ENCODE measurements at places on chromosomes 6 and 20.

GRCh38 chr20:57396212-57396983, 5.2 kb downstream of the RBM38 start:
- DNase-seq, result no peak

DNA sequence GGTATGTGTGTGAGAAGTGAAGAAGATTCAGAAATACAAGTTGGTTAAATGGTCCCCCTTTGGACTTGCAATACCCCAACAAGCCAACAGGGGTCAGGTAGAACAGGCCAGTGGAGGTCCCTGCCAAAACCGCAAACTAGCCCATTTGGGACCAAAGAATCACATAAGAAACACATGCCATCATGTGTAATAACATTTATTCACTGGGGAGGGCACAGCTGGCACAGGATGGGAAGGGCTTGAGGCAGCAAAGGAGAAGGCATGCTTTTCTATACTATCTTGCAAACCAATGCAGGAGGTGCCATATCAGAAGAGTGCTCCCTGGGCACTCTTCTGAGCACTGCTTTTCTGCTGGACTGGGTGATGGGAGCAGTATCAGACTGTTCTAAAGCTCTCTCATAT, 116.1 kb upstream of the TRAF3IP2 start:
- DNase-seq, result no peak

- DNase-seq, result no peak
These were observed 575.7 kb upstream of the MARCKS start for GRCh38 chr6:113281431-113281830.

GRCh38 chr6:43454290-43454695, 1.1 kb downstream of the DLK2 start:
- peak; percentile 67 for DNase-seq

- no peak for DNase-seq
These were observed 6.5 kb upstream of the NCOA6 start for GRCh38 chr20:34831936-34832335.

DNA sequence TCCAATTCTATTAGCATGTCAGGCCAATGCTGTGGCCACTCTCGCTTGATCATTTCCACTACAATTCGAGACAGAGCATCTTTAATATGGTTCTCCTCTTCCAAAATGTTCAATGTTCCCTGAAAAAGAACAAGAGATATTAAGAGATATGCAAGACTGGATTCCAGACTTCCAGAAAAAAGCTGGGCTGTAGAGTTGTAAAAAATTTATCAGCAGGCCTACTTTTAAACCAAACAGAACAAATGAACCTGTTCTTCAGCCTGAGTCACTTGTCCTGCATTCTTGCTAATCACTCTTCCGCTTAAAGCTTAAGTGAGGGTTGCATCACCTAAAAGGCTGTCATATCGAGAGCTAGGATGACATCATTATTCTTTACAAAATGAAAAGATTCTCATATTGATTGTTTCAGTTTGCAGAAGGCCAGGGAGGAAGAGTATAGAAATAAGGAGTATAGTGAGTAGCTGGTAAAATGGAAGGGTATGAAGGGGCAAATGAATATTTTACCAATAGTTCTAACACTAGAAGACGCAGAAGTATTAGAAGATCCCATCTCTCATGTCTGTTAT, 4.9 kb downstream of the XPO5 start:
- DNase-seq, result no peak

DNA sequence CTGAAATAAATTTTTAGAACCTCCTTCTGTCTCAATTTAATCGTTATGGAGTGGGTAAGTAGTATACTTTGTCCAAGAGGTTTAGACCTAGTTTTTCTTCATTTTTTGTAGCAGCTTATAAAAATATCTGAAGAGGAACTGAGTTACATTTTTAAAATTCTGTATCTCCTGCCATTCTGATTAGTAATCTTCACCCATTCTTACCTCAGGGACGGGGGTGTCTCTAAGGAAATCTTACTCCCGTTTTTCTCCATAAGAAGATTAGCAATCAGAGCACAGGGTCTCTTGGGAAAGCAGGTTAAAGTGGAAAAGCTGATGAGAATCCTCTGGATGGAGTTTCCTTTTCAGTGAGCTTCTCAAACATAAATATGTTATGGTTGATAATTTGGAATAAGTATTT, 259.3 kb upstream of the FAM83B start:
- no peak for DNase-seq

DNA sequence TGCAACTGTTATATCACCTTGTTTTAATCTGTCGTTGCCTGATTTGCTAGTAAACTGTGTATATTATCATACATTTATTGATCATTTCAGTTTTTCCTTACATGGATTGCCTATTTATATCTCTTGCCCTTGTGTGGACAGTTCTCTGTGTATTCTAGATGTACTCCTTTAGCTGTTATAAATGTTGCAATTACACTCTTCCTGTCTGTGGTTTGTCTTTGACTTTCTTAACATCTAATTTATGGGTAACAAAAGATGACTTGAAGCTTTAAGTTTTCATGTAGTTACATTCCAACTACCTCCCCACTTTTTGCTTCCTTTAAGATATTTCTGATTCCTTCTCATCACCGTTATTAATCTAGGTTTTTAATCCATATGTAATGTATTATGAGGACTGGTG, 22.6 kb downstream of the PLCB1 start:
- no peak for DNase-seq

GRCh38 chr6:75531174-75531573, 37.6 kb upstream of the FILIP1 start:
- peak; percentile 8 for DNase-seq

DNA sequence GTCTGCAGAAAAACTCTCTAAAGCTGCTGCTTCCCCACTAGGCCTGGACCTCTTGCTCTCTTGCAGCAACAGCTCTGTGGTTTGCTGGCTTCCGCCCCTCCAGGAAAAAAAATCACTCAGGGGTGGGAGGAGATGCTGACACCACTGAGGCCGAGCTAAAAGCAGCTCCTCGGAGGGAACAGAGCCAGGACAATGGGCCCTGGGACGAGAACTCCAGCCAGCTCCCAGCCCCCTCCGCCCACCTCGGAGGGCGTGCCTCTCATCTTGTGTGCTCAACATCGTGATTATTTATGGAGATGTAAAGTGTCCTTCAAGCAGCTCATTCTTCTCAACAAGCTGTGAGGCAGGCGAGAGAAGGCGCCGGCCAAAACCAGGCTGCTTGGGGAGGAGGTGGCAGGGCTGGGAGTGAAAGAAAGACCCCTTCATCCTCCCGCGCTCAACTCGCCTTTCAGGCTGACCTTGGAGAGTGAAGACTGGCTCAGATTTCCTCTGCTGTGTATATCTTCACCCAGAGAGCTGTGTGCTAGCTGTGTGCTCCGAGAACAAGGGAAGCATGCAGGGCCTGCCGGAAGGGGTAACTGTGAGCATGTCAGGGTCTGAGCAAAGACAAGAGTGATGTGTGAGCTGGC, 53.5 kb upstream of the LRFN2 start:
- no peak for DNase-seq

DNA sequence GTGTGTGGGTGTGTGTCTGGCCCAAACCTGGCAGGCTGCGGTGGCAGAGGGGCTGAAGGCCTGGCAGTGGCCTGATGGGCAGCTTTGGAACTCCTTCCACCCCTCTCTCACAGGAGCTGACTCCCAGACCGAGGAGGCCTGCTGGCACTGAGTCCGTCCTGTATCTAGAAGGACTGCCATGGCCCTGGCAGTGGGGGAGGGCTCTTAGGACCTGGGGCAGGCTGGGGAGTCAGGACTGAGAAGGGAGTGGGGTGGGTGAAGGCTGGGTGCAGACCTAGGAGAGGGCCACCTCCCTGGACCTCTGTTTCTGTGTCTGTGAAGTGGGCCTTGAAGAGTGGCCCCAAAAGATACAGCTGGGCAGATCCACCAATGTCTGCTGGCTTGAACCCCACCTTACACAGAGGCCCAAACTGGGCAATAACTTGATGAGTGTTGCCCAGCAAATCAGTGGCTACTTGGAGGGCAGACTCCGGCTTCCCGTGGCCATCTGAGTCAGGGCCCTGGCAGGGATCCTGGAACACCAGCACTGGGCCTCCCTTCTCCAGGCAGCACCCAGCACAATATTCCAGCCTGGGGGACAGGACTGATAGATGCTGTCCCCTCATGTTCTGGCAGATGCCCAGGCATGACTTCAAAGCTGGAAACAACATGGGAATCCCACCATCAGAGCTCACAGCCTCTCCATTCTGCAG, 46.7 kb upstream of the BLCAP start:
- no peak for DNase-seq

DNA sequence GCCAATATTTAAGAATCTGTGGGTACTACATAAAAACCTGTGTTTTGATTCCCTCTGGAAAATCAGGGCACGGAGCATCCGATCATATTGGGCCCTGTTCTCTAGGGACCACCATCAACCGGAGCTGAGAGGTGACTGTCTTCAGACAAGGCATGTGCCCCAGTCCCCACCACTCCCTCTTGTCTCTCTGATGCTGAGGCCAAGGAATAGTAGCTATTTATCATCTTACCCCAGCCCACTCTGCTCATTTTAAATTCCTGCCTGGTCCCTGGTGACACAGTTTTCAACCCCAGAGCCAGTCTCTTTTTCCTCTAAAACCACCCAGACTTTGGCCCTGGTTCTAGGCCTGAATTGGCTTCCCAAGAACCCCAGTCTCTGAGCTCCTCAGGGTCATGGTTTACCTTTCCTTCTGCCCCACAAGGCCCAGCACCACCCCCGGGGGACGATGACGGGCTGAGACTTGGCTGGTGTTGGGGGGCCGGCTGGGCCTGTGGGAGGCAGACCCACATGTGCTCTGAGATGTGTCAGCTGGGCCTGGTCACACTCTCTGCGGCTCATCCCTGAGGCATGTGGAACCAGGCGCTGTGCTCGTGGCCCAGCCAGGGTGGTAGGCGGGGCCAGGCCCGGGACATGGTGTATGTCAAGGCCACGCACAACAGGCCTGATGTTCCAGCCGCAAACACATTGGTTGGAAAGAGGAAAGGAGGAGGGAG, 114.4 kb downstream of the CEBPB start:
- no peak for DNase-seq

DNA sequence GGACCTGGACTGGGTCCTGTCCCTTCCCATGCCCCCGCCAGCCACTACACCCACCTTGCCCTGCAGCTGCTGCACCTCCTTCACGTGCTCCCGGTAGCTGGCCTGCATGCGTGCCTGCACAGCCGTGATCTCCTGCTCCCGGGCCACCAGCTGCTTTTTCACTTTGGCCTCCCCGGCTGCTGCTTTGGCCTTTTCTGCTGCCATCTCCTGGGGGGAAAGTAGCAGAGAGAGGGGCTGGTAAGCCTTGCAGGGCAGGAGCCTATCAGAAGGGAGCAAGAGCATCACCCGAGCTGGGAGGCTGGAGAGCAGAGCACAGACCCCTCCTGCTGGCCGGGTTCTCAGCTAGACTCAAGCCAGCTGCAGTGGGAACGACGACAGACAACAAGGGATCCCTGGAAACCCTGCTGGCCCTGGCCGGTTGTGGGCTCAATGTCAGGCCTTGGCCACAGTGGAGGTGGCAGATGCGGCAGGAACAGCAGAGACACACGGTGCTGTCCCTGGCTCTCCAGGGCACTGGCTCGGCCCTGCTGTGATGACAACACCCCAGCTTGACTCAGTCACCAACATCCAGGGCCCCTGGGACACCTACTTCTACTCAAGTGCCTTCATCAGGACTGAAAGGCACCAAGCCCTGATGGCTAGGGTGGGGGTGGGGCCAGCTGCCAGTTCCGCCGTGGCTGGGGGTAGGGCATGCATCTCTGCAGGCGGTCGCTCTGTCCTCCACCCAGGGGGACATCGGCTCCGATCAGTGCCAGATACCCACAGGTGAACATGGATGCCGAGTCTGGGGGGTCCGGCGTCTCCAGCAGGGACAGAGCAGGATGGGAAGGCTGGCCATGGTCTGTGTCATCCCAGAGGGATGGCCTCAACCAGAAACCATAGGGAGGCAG, 45.3 kb downstream of the RRBP1 start:
- no peak for DNase-seq

GRCh38 chr6:41470331-41471063, 75.7 kb upstream of the FOXP4 start:
- DNase-seq, result peak; percentile 70

- no peak for DNase-seq
These were observed 601.5 kb upstream of the NRSN1 start for GRCh38 chr6:23524548-23524947.

DNA sequence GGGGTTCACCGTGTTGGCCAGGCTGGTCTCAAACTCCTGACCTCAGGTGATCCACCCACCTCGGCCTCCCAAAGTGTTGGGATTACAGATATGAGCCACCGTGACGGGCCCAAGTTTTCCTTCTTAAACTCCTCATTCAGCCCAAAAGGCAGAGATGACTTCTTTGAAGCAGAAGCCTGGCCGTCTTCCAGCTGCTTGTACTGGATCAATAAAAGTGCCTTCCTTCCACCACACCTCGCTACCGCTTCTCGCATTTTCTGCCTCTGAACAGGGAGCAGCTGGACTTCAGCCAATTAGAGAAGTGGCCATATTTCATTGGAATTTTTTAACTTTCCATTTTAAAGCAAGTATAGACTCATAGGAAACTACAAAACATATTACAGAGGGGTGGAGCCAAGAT, 241.1 kb downstream of the PREX1 start:
- no peak for DNase-seq

- no peak for DNase-seq
These were observed 1.6 kb upstream of the DDAH2 start for GRCh38 chr6:31730631-31731086.
